Thymus (tissue), 14 donors: ENCODE measurements at places on chromosomes 3 and 15.

- H3K4me3 ChIP-seq, result no peak overlapping the region
- no peaks in the 10 kb centered on the region for H3K27me3 ChIP-seq
- no peak overlapping the region for H3K27ac ChIP-seq
- no peak for DNase-seq
- H3K36me3 ChIP-seq, result no peaks in the 10 kb centered on the region
- H3K4me1 ChIP-seq, result no peaks in the 10 kb centered on the region
Observed at GRCh38 chr3:75171630-75172230, 492.4 kb upstream of the FRG2C start.

GRCh38 chr15:41862515-41863116 is 24.0 kb downstream of the PLA2G4B start:
- peaks cover 2% of the 10 kb centered on the region for H3K4me1 ChIP-seq
- no peaks in the 10 kb centered on the region for H3K36me3 ChIP-seq
- H3K4me3 ChIP-seq, result no peak overlapping the region
- H3K27ac ChIP-seq, result no peak overlapping the region

GRCh38 chr3:142904639-142905436 is 16.0 kb upstream of the PCOLCE2 start:
- H3K4me3 ChIP-seq, result no peak overlapping the region
- H3K27me3 ChIP-seq, result no peaks in the 10 kb centered on the region
- no peaks in the 10 kb centered on the region for H3K36me3 ChIP-seq
- peak; percentile 24 for DNase-seq
- H3K4me1 ChIP-seq, result no peaks in the 10 kb centered on the region

DNA sequence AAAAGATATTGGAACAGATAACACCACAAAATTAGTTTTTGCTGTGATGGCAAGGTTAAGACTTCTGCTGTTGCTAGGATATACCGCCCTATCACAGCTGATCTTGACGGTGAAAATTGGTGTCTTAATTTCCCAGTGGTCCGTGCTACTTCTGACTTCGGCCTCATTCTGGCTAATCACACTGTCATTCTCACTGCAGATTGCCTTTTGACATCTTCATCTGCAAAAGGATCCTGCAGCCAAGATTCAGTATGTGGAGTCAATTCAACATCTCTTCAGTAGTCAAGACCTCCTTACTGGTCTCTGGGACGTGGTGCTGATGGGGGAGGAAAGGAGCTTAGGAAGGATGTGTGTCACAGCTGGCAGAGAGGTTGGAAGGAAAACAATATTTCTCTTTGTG is 438.6 kb downstream of the WDR72 start:
- H3K36me3 ChIP-seq, result no peaks in the 10 kb centered on the region
- H3K4me1 ChIP-seq, result no peaks in the 10 kb centered on the region
- DNase-seq, result no peak
- no peak overlapping the region for H3K27ac ChIP-seq
- no peaks in the 10 kb centered on the region for H3K27me3 ChIP-seq

GRCh38 chr3:187914231-187914630 is 169.0 kb upstream of the BCL6 start:
- peaks cover 42% of the 10 kb centered on the region for H3K4me1 ChIP-seq
- H3K27ac ChIP-seq, result no peak overlapping the region
- no peaks in the 10 kb centered on the region for H3K36me3 ChIP-seq
- DNase-seq, result no peak
- no peak overlapping the region for H3K4me3 ChIP-seq
- no peaks in the 10 kb centered on the region for H3K27me3 ChIP-seq

GRCh38 chr15:27210176-27210575 is 239.2 kb downstream of the GABRG3 start:
- no peaks in the 10 kb centered on the region for H3K4me1 ChIP-seq
- no peak overlapping the region for H3K4me3 ChIP-seq
- DNase-seq, result no peak
- no peak overlapping the region for H3K27ac ChIP-seq
- no peaks in the 10 kb centered on the region for H3K27me3 ChIP-seq

DNA sequence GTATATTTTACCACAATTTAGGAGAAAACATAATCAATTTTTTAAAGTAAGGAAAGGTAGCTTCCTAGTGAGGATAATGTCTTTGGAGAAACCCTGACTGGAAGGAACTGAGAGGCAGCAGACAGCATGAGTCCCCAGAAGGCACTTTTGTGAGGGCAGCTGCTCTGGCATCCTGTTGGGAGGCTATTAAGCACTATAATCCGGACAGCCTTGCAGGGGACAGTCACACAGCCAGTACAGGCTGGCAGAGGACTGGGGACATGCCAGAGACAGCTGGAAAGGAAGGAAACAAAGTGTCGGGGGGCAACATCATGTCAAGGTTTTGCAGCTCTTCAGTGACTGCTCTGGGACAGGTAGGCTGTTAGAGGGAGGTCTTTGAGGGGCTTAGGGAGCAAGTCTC is 15.7 kb downstream of the ACAN start:
- H3K27me3 ChIP-seq, result no peaks in the 10 kb centered on the region
- no peak overlapping the region for H3K4me3 ChIP-seq
- no peaks in the 10 kb centered on the region for H3K36me3 ChIP-seq

DNA sequence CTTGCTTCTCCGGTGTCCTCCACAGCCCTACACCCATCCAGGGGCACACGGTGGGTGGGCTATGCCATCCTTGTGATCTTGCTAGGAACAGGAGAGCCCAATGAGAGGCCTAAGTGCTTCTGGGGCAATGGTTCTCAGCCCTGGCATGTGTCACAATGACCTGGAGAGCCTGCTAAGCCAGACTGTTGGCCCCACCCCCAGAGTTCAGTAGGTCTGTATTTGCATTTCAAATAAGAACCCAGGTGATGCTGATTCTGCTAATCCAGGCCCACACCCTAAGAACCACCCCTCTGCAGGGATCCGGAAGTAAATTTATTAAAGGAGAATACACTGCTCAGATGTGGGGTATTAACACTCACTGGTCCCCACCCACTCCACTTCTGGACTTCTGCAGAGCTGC is 57.9 kb downstream of the RORA start:
- H3K27me3 ChIP-seq, result no peaks in the 10 kb centered on the region
- H3K4me3 ChIP-seq, result no peak overlapping the region
- no peaks in the 10 kb centered on the region for H3K4me1 ChIP-seq
- no peak overlapping the region for H3K27ac ChIP-seq
- DNase-seq, result no peak

DNA sequence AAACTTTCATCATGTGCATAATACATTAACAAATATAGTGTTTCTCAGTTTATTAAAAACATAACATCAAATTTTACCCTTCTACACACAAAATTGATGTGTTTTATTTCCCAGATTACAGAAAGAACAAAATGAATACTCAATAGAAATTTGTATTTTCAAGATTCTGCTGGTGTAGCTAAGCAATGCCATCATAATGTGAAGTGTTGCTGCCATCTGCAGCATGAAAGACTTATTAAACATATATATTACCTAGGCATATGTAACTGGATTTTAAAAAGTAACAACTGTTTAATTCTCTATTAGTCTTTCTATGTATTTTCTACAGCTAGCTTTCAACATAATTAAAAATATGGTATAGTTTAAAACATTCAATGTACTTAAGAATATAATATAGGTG is 27.5 kb downstream of the PLSCR5 start:
- H3K27me3 ChIP-seq, result no peaks in the 10 kb centered on the region
- peak; percentile 12 for DNase-seq
- no peaks in the 10 kb centered on the region for H3K4me1 ChIP-seq
- no peaks in the 10 kb centered on the region for H3K36me3 ChIP-seq

DNA sequence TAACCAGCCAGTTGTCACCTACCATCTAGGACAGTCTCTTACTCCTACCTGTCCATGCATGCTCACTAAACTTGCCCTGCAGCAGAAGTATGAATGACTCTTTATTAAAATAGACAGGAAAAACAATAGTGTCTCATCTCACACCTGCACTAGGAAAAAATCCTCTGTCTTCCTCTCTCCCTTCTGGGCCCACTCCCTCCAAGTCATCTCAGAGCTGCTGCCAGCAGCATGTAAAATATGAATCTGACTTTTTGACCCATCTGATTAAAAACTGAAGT is 93.5 kb upstream of the THBS1 start:
- DNase-seq, result no peak
- H3K27ac ChIP-seq, result no peak overlapping the region
- H3K36me3 ChIP-seq, result no peaks in the 10 kb centered on the region
- H3K4me3 ChIP-seq, result no peak overlapping the region

DNA sequence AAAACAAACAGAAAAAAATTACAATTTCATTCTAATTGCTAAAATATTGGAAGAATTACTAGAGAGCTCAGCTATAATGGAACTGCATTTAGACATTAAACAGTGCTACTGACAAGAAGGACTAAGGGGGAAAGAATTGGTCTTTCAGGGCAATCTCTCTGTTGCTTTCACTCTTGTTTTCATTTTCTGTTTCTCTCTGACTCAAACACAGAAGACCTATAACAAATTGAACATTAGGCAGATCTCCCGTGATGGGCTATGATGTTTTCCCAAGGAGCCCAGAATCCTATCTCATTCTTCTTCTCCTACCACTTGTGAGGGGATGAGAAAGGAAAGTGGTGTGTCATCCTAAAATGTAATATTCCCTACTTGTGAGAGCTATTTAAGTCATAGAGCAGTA is 358.0 kb upstream of the TGFBR2 start:
- no peaks in the 10 kb centered on the region for H3K36me3 ChIP-seq
- H3K27me3 ChIP-seq, result no peaks in the 10 kb centered on the region
- H3K4me3 ChIP-seq, result no peak overlapping the region
- no peaks in the 10 kb centered on the region for H3K4me1 ChIP-seq
- no peak for DNase-seq

DNA sequence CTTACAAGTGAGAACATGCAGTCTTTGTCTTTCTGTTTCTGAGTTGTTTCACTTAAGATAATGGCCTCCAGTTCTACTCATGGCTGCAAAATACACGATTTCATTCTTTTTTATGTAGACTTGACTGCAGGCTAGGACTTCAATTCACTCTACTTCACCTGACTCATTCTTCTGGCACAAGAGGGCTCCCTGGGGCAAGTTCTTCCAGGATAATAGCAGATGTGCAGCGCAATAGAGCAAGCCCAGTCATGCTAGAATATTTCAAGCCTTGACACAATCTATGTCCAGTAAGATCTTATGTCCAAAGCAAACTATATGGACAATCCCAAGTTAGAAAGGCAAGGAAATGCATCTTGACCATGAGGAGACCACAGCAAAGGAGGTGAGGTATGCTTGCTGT is 211.7 kb upstream of the GADL1 start:
- H3K4me3 ChIP-seq, result no peak overlapping the region
- H3K4me1 ChIP-seq, result no peaks in the 10 kb centered on the region
- DNase-seq, result no peak
- H3K27ac ChIP-seq, result no peak overlapping the region
- no peaks in the 10 kb centered on the region for H3K27me3 ChIP-seq

DNA sequence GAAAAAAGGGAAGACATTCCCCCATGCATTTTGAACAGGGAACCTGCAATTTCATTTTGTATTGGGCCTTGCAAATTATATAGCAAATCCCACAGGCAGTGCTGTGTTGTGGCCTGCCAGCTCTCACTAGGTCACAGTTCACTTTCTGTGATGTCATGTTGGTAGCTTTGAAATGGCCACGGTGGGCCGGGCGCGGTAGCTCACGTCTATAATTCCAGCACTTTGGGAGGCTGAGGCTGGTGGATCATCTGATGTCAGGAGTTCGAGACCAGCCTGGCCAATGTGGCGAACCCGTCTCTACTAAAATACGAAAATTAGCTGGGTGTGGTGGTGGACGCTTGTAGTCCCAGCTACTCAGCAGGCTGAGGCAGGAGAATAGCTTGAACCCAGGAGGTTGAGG is 27.0 kb upstream of the C15orf39 start:
- H3K36me3 ChIP-seq, result no peaks in the 10 kb centered on the region
- no peak for DNase-seq
- H3K4me3 ChIP-seq, result no peak overlapping the region
- H3K27ac ChIP-seq, result no peak overlapping the region
- H3K27me3 ChIP-seq, result no peaks in the 10 kb centered on the region

GRCh38 chr3:194421-194820 is 2.1 kb upstream of the CHL1 start:
- no peaks in the 10 kb centered on the region for H3K36me3 ChIP-seq
- DNase-seq, result no peak
- peaks cover 26% of the 10 kb centered on the region for H3K27me3 ChIP-seq
- H3K4me1 ChIP-seq, result no peaks in the 10 kb centered on the region
- no peak overlapping the region for H3K27ac ChIP-seq

GRCh38 chr15:58182460-58183163 is 44.4 kb downstream of the AQP9 start:
- no peaks in the 10 kb centered on the region for H3K4me1 ChIP-seq
- no peaks in the 10 kb centered on the region for H3K36me3 ChIP-seq
- no peak overlapping the region for H3K27ac ChIP-seq
- H3K27me3 ChIP-seq, result no peaks in the 10 kb centered on the region

DNA sequence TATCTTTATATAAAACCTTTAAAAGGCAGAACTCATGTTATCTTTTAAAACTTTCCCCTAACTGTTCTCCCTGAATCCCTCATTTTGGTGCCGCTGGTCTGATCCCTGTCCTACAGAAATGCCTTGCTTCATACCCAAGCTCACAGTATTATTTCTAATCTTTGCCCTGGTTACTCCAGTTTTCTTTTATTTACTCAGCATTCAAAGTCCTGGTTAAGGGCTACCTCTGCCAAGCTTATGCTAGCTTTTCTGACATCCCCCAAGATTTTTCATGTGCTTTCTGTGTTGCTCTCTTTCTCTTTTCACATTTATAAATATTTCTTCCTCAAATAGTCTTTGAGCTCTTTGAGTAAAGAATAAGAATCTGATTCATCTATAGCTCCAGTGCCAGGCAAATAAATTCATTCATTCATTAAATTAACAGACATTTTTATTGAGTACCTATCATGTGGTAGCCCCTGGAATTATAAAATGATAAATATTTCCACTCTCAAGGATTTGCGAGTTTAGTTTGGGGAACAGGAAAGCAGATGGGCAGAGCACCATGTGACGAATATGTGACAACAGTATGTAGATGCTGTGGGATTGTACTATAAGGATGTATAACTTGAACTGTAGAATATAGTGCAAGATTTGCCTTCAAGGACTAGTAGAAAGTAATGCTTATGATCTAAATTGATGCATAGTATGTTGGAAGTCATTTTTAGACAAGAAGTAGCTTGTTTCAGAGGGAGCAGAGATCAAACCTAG is 247.5 kb downstream of the LPP start:
- no peak overlapping the region for H3K27ac ChIP-seq
- peaks cover 5% of the 10 kb centered on the region for H3K36me3 ChIP-seq
- H3K27me3 ChIP-seq, result no peaks in the 10 kb centered on the region
- no peak for DNase-seq

DNA sequence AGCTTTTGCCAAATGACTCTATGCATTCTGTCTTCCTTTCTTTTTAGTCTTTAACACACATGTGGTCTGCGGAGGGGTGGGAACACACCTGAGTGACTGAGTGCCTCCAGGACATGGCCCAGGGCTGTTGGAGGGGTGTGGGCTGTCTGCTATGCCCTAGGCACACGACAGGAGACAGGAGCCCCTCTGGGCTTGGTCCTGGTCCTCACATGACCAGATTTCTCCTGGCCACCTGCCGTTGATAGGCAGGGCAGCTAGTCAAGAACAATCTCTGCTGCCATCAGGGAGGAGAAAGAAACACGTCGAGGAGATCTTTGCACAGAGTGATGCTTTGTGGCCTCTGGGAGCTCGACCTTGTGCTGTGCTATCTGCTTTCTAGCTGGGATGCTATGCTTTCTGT is 176.6 kb downstream of the KLF13 start:
- H3K4me3 ChIP-seq, result no peak overlapping the region
- no peak overlapping the region for H3K27ac ChIP-seq
- peaks cover 3% of the 10 kb centered on the region for H3K27me3 ChIP-seq
- H3K36me3 ChIP-seq, result no peaks in the 10 kb centered on the region

- H3K27ac ChIP-seq, result no peak overlapping the region
- H3K4me1 ChIP-seq, result no peaks in the 10 kb centered on the region
- H3K36me3 ChIP-seq, result no peaks in the 10 kb centered on the region
- no peak for DNase-seq
Observed at GRCh38 chr3:70076396-70076795, 76.9 kb downstream of the SAMMSON start.
